AML-193 (cell line): ENCODE measurements at places on chromosomes 1 and 21.
A peak's percentile ranks its signal among the peaks of the same experiment; 100 is the strongest.

DNA sequence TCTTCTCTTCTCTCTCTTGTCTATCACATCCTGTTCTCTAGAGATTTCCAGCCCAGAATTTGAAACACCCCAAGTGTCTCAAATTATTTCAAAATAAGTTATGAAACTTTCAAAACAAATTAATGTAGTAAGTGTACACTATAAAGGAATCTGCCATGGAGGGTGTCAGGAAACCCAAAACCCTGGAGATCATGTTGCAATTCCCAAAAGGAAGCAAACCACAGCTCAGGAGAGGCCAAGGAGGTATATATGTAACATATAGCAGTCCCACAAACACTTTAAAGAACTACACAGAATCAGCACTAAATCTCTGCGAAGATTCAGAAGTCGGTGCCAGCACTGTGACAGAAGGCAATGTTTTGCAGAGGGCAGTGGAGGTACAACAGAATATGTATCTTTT is 26.6 kb downstream of the PTPN14 start:
- DNase-seq, result no peak

- no peak for DNase-seq
Measured at GRCh38 chr1:41540886-41541591, 56.6 kb upstream of the EDN2 start.

- no peak for DNase-seq
Measured at GRCh38 chr21:35197992-35198431, 148.9 kb upstream of the RUNX1 start.

- DNase-seq, result no peak
Measured at GRCh38 chr1:181506563-181507353, 23.4 kb downstream of the CACNA1E start.

- no peak for DNase-seq
Measured at GRCh38 chr1:40401473-40402201, 28.1 kb downstream of the SMAP2 start.

- DNase-seq, result peak; percentile 25
Measured at GRCh38 chr1:24641646-24642151, 1.4 kb upstream of the SRRM1 start.

DNA sequence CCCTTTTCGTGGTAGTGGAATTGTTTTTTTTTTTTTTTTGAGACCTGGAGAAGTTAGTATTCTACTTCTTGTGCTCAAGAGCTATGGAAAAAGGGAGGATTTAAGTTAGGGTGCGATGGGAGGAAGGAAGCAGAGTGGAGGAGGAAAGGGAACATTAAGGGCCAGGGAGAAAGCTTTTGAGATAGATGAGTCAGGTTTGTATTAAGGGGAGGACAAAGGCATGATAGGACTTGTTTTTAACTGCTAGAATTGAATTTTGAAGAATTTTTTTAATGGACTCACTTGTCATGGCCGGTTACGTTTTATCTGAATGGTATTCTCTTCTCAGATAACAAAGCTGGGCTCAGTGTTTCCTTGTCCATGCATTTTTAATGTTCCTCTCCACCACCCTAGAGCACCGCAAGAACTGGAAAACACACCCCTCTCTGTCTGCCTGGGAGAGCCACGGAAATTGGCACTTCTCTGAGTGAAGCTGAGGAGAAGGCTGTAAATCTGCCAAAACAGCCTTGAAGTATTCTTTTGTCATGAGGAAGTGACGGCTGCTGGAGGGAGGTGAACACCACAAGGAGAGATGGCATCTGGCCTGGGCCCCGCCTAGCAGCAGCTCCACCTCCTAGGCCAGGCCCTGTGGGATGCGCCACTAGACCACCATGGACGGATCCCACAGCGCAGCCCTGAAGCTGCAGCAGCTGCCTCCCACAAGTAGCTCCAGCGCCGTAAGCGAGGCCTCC is 3.5 kb downstream of the NIPAL3 start:
- no peak for DNase-seq

- no peak for DNase-seq
Measured at GRCh38 chr1:24294228-24294672, 24.9 kb upstream of the GRHL3 start.

DNA sequence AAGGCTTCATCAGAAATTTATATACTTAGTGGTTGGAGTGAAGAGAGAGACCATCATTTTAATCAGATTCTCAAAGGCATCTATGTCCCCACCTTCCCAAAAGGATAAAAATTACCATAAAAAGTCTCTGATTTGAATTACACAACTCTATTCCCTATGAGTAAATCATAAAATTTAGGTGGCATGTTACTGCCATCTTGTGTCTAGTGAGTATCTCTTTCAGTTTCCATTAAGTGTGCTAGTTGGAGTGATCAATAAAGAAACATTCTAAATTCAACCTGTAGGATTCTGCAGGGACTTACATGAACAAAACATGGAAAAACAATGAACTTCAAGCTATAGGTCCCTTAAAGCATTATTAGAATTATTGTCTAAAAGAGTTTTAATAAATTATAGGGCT is 655.4 kb downstream of the LTN1 start:
- DNase-seq, result no peak

DNA sequence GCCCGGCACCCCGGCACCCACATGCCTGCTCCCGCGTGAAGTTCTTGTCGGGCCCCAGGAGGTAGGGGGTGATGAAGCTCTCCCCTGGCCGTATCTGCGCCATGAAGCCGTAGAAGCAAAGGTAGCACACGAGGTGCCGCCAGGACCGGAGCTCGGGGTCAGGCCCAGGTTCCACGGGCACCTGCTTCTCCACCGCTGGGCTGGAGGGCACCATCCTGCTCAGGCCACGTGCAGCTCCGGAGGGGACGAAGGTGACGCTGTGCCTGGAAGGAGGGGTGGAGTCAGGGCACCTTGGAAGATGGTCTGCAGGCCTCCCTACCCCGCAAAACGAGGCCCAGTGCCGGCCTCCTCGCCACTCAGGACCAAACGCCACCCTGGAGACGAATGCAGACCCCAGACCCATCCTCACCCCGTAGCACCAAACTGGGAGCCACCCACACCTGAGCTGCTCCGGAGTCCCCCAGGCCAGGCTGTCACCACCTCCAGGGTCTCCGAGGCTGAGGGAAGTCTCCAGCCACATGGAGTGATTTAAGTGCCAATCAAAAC is 4.4 kb downstream of the SLC19A1 start:
- no peak for DNase-seq

DNA sequence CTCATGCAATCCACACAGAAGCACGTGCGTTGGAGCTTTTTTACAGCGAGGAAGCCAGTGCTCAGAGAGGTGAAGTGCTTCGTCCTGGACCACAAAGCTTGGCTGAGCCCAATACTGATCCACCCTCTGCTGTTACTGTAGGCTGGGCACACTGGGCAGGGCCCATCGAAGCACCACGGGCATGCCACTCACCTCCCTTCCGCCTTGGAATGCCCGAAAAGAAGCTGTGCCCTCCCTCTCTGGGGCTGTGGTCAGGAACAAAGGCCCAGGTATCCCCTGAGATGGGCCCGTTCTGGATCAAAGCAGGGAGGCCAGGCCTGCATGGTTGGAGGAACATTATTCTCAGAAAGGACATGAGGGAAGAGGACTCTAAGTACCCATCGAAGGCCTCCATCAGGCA is 206.7 kb upstream of the C1orf174 start:
- no peak for DNase-seq

DNA sequence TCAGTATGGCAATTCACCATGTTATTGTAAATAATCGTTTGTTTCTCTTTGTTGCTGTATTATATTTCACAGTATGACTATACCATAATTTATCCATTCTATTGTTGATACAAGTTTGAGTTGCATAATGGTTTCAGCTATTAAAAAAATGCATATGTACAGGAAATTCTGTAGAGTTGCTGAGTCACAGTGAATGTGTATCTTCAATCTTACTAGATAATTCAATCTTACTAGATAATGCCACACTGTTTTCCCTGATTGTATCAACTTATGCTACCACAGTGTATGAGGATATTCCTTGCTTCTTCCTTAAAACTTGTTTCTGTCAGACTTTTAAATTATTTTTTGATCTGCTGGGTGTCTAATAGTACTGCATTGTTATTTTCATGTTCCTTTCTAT is 3.5 kb upstream of the COA6 start:
- DNase-seq, result peak; percentile 35

DNA sequence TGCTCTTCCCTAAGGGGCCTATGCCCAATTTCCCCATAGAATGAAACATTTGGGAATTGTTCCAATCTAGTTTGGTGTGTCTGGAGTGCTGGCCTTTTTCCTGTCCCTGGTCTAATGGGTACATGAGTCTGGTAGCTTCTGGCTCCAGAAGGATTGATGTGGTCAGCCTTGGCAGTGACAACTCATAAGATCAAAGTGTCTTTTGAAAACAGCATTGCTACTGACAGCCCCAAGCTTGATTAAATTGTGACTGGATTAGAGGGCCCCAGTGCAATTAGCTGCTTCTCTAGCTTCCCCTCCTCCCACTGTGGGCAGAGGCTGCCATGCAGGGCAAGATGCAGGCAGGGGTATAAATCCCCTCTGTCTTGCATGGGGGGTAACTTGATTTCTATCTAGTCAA is 130.9 kb downstream of the UCK2 start:
- no peak for DNase-seq

DNA sequence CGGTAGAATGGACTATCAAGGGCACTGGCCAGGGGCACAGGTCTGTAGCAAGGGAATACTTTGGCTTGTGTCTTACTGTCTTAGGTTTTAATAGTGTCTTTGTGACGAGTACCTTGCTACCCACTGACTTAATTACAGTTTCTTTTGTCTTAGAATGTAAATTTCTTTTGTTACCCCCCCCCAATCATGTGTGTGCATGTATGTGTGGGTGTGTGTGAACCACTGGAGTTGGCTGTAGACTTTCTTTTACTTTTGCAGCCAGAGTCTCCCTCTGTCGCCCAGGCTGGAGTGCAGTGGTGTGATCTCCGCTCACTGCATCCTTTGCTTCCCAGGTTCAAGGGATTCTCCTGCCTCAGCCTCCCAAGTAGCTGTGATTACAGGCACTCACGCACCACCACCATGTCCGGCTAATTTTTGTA is 61.8 kb upstream of the CLDN14 start:
- DNase-seq, result no peak

DNA sequence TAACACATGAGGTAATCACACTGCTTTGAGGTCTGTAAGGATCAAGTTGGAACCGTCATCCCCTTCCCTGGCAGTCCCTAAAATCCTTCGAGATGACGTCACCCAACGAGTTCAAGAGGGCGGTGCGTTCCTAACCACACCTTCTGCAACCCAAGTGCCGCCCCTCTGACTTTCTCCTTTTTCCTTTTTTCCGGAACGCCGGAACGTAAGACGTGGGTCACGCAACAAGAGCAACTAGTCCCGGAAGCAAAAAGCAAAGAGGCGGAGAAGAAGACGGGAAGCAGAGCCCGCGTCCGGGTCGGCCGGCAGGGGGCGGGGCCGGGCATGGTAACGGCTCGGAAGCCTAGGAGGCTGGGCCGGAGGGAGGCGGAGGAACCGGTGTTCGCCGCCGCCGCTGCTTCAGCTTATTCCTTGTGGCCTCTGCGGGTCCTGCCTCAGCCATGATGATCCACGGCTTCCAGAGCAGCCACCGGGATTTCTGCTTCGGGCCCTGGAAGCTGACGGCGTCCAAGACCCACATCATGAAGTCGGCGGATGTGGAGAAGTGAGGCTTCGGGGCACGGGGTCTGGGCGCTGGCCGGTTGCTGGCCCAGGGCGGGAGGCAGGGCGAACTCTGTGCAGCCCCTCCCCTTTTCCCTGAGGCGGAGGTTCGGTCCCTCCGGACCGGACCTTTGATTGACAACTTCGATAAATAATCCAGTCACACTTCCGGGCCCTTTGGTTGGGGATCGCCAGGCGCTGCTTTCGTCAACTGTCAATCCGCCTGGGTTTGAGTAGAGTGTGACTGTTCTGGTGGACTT is at the start of gene TIPRL:
Gene TIPRL, plus strand, starts transcription at position 325 of the 800 bp plus-strand sequence. Its CDS starts 116 bp downstream, at position 441.
- DNase-seq, result peak; percentile 95

DNA sequence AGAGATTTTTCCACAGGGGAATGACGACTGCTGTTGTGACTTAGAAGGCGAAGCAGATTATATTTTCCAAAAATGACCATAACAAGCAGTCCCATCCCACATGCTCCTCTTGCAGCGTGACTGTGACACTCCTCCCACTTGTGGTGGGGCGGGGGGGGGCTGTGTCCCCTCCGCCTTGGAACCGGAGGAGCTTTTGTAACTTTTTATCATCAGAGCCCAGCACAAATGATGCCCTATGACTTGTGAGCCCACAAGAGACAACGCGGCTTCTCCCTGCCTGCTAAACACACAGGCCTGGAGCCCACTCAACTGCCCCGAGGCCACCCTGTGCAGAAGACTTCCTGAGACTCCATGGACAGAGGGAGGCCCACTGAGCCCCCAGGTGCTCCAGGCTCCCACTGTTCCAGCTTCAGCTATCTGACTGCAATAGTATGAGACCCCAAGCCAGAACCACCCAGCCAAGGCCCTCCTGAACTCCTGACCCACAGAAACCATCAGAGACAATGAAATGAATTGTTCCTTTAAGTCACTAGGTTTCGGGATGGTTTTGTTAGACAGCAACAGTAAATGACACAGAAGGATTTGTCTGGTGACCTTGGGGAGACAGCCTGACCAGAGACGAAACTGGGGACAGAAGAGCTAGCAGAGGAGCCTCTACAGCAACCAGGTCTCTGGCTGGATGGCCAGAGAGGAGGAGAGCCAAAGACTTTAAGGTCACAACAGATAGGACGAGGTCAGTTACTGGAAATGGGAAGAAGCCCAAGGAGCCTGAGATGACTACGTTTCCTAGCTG is 58.8 kb downstream of the CAPZB start:
- no peak for DNase-seq

DNA sequence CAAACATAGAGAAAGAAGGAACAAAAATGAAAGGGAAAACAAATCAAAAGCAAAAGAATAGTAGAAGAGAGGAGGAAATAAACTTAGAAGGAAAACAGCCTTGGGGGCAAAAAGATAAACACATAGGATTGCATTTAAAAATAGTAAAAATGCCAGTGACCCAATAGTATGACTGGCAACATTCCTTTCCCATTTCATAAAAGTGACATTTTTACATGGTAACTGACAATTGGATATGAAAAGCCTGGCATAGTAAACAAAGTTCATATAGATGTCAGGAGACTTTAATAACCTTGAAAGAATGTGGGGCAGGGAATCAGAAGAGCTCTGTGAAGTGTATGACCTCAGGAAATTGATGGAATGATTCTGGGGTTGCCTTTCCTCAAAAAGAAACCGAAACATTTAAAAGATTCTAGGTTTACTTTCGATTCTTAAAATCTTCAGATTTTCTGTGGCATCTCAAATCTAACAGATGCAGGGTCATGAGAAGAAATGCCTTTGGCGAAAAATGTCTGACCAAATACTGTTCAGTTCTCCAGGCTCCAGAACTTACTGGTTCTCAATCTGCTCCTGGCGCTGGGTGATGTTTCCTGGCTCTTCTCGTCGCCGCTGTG is 33.7 kb downstream of the SPTA1 start:
- DNase-seq, result no peak

GRCh38 chr1:107244709-107245500 is 104.1 kb downstream of the NTNG1 start:
- DNase-seq, result no peak
